ENCODE measurements at places on chromosomes 12 and 14. TPM values are rescaled to one million over a fixed set of nuclear protein-coding genes. Genes with fewer than 3 reads are reported as not detected.

The RERGL gene
- not detected for total RNA-seq

The OAS2 gene
- not detected for total RNA-seq

The TMEM30B gene
- total RNA-seq: 28.1 TPM

The PLEKHD1 gene
- total RNA-seq: 2.0 TPM

The TROAP gene
- total RNA-seq: 44.7 TPM

The EID3 gene
- 2.9 TPM for total RNA-seq

The CD69 gene
- total RNA-seq: not detected

The SLC7A8 gene
- 28.3 TPM for total RNA-seq

The APOLD1 gene
- total RNA-seq: 5.3 TPM

The KLRG1 gene
- 8.0 TPM for total RNA-seq

GRCh38 chr14:97250931-97251330 lies 453.7 kb downstream of the VRK1 start:
- no peak for DNase-seq

DNA sequence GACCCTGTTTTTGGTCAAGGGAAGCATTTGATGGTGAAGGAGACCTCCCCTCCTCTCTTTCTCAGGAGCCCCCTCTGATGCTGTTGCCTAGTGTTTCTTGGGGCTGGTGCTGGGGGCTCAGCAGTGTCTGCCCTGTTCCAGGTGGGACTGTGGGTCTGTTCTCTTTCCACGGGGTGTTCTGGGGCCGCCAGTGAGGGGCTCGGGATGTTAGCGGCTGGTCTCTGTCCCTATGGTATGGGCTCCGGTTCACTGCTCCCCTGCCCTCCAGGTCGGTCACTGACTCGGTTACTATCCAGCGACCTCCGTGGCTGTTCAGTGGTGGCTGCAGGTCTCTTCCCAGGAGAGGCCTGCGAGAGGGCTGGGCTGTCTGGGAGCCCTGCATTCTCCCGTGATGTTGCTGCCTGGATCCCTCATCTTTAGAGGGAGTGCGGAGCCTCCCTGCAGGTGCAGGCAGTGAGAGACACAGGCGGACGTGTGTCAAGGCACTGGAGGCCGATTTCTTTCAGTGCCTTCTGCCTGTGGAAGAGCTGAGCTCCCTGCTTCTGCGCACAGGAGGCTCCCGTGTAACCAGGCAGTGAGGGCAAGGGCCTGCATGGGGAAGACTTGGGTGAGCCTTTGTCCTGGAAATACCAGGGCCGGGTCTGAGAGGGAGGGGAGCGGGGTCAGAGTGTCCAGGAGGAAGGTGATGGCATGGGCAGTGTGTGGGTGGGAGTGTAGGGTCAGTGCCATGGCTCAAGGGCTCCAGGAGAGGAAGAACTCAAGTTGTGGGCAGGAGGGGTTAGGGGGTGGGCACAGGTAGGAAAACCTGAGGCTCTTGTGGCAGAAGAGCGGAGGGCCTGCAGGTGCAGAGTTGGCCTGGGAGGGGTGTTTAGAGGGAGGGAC lies 362.6 kb downstream of the TMEM121 start:
- DNase-seq: no peak

- DNase-seq: no peak
These were observed 163.9 kb upstream of the G2E3 start for GRCh38 chr14:30395065-30395464.

- no peak for DNase-seq
These were observed 46.8 kb downstream of the IRF2BPL start for GRCh38 chr14:76981670-76982069.

DNA sequence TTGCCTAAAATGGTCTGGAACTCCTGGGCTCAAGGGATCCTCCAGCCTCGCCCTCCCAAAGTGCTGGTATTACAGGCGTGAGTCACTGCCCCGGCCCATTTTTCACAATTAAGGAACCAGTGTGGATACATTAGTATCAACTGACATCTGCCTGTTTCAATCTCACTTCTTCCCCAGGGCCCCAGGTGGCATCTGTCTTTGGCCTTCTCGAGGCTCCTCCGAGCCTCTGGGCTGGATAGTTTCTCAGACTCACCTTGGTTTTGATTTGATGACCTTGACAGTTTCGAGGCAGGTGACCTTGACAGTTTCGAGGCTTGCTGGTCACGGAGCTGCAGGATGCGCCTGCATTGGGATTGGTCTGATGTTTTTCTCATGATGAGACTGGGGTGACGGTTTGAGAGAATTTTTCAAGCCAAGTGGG lies 41.0 kb upstream of the NCOR2 start:
- DNase-seq: no peak

GRCh38 chr12:54562750-54563356 lies 13.5 kb downstream of the PDE1B start:
- no peak for DNase-seq

DNA sequence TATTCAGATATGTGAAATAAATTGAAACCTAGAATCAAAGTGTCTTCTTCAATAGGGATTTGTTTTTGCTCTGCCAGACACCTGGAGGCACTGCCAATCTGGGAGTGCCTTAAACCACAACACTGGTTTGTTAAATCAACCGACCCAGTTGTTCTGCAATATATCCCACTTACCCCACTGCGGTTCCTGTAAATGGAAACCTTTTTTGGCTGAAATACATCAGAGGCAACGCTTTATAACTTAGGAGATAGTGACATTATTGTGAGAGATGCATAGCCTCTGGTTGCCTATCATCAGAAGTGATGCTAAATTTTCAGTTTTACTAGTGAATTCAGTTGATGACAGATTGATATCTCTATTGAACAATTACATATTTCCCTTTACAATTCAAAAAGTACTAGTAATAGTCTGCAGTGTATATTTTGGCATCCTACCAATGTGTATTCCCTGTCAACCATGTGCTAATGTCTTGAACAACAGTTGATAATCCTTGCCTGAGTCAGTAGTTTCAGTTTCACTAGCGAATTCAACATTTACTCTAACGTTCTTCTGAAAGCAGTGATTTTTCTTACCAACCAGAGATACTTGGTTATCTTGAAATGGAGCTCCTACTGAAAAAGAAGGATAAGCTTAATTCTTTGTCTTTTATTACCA lies 30.5 kb downstream of the PPP2R5C start:
- no peak for DNase-seq

GRCh38 chr12:108004319-108004718 lies 124.8 kb upstream of the WSCD2 start:
- no peak for DNase-seq

DNA sequence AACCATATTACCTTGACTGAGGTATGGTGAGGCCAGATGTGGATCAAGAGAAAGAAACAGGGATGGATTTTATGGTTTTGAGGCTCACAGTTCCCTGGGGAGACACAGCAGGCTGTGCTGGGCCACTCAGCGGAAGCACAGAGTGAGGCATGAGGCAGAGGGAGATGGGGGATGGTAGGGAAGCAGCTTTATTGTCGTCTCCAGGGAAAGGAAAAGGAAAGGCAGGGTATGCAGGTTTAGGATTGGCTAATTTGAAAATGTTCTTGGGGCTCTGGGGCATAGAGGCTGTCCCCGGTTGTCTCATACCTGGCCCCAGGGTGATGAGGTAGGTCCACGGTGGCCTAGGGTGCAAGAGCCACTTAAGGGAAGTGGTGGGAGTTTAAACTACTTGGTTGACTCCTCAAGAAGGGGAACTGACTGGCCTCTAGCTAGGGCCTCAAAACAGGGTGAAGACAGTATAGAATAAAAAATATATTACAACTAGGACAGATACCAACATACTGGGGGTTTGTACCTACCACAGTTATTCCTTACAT lies 322.8 kb downstream of the RGS6 start:
- no peak for DNase-seq

- no peak for DNase-seq
These were observed 18.1 kb downstream of the SUSD6 start for GRCh38 chr14:69629225-69630127.

- no peak for DNase-seq
These were observed 13.9 kb downstream of the ARPC3 start for GRCh38 chr12:110436231-110436630.

- DNase-seq: no peak
These were observed 232.1 kb downstream of the MON2 start for GRCh38 chr12:62698701-62699101.

DNA sequence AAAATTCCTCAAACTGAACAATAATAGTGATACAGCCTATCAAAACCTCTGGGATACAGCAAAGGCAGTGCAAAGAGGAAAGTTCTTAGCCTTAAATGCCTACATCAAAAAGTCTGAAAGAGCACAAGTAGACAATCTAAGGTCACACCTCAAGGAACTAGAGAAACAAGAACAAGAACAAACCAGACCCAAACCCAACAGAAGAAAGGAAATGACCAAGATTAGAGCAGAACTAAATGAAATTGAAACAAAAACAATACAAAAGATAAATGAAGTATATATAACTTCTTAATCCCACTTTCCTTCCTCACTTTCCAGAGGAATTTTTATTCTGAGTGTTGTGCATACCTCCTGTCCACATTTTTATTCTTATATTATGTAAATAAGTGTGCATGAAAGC lies 192.0 kb downstream of the FUT8 start:
- no peak for DNase-seq

DNA sequence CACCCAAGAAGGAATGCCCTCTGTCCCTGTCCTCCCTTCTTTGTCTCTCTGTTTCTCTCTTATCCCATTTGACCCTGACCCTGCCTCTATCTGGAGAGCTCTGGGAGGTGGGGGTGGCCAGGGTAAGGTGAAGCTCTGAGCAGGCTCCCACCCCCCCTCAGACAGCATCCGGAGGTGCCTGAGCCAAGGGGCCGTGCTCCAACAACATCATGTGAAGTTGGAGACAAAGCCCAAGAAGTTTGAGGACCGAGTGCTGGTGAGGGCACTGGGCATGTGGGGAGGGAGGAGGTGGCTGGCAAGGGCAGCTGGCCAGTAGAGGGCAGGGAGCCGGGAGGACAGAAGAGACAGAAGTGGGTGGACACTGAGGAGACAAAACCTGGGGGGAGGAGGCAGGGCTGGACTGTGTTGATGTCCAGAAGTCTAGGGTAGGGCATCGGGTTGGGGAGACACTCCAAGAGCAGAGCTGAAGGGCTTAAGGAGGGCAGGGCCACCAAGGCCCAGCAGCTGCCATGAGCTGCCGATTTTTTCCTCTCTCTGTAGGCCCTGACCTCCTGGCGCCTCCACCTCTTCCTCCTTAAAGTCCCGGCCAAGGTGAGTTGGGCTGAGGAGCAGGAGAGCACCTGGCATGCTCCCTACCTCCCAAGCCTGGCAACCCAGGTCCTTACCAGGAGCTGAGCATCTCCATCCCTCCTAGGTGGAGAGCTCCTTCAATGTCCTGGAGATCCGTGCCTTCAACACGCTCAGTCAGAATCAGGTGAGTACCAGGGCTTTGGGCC lies 1.9 kb downstream of the CARMIL3 start:
- DNase-seq: no peak

DNA sequence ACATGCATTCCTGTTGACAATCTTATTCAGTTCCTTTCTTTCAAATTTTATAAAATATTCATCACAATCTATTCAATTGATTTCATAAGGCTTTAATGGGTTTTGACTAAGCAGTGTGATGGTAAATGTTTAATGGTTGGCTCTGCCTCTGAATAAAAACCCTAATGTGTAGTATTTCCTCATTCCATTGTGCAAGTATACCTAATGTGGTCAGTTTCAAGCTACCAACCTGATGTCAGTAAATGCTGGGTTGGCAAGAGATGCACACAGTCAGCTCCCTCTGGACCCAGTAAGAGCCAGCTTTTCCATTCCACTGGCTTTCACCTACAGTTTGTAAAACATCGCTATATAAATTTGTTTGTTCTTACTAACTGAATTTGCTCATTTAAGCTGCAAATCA lies 53.9 kb downstream of the METTL25 start:
- DNase-seq: no peak

GRCh38 chr12:106919910-106920544 lies 35.7 kb upstream of the TMEM263 start:
- DNase-seq: no peak

GRCh38 chr12:97567619-97568110 lies 105.1 kb downstream of the RMST start:
- DNase-seq: no peak

- no peak for DNase-seq
These were observed 75.5 kb downstream of the TMEM116 start for GRCh38 chr12:111937429-111937828.

GRCh38 chr14:23125011-23125410 lies 6.0 kb upstream of the CEBPE start:
- DNase-seq: no peak

- DNase-seq: no peak
These were observed 308.2 kb downstream of the ADGRD1 start for GRCh38 chr12:131261906-131262305.

GRCh38 chr14:73267474-73267873 lies 30.2 kb downstream of the PAPLN start:
- no peak for DNase-seq

GRCh38 chr14:23217032-23218020 lies 20.4 kb upstream of the RNF212B start:
- DNase-seq: no peak

GRCh38 chr14:100841761-100842403 lies 16.0 kb downstream of the MEG3 start:
- DNase-seq: no peak

DNA sequence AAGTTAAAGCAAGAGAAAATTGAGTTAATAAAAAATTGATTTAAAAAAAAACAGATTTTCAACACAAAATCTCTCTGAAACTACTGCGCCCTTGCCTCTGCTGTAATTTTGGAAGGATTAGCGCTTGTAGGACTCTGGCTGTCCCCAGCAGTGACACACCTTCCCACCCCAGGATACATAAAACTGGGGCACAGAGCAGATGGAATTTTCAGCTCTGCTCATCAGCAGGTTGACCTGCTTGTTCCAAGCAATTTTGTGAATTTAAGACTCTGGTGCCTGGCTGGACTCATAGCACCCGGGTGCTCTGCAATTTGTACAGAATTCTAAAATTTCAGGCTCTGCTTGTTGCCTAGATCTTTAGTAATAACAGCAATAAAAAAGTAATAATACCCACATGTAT lies 257.8 kb upstream of the GARIN6 start:
- DNase-seq: no peak

GRCh38 chr12:26870491-26871419 lies 37.8 kb upstream of the ITPR2 start:
- DNase-seq: no peak
